ENCODE measurements at places on chromosomes 5 and 9.

GRCh38 chr5:150167908-150168307 lies 1.3 kb downstream of the CDX1 start:
- no peak for DNase-seq

GRCh38 chr9:113590991-113591898 lies 127.7 kb downstream of the RGS3 start:
- peak; percentile 83 for DNase-seq

GRCh38 chr5:31617867-31618266 lies 21.1 kb upstream of the PDZD2 start:
- no peak for DNase-seq

DNA sequence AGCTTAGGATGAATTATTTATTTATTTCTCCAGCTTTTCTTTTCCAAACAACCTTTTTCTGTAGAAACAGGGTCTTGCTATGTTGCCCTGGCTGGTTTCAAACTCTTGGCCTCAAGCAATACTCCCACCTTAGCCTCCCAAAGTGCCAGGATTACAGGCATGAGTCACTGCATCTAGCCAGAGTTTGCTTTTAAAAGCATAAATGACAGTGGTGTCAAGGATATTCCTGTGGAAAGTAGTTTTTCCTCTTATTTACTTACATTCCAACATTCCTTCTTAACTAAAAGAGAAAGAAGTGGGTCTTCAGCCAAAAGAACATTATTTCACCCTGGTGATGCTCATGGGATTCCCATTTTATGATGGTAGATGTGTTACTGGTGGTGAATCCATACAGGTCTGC lies 62.4 kb downstream of the GRIA1 start:
- no peak for DNase-seq

DNA sequence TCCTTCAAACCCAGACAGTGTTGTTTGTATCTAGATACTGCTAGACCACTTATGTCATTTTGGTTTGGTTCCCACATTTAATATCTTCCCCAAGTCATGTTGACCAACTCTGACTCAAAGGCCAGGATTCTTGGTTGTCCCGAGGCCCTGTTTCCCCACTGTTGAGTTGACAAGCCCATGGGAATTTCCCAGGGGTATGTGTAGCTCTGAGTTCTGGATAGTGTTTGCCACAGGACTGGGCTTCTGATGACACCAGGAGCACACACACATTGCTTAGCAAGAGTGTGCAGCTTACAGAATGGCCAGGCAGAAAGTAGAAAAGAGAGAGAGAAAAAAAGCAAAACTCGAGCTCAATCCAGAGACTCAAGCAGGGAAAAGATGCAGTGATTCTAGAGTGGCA lies 214.4 kb downstream of the NXNL2 start:
- DNase-seq: no peak

DNA sequence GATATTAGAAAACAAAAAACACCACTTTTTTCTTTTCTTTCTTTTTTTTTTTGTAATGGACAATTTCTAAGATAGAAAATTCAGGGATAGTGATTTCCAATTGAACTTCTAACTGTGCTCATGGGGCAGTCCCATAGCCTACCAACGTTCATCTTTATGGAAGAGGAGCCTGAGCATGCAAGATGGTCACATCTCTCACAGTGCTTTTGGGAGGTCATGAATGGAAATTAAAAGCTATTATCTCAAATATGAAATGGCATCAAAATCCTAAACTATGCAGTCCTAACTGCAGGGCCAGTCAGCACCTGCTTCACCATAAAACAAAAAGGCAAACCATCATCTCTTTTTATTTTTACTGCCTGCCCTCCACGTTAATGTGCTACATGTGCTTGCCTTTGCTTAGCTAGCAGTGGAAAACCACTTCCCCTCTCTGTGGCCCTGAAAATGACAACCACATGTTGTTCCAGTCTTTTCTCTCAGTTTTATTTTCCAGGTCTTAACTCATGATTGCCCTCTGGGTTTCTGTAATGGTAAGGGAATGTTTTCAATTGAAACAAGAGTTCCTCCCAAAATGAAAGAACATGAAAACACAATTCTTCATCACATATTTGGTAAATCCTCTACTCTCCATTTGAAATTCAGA lies 16.7 kb downstream of the IFNB1 start:
- no peak for DNase-seq

DNA sequence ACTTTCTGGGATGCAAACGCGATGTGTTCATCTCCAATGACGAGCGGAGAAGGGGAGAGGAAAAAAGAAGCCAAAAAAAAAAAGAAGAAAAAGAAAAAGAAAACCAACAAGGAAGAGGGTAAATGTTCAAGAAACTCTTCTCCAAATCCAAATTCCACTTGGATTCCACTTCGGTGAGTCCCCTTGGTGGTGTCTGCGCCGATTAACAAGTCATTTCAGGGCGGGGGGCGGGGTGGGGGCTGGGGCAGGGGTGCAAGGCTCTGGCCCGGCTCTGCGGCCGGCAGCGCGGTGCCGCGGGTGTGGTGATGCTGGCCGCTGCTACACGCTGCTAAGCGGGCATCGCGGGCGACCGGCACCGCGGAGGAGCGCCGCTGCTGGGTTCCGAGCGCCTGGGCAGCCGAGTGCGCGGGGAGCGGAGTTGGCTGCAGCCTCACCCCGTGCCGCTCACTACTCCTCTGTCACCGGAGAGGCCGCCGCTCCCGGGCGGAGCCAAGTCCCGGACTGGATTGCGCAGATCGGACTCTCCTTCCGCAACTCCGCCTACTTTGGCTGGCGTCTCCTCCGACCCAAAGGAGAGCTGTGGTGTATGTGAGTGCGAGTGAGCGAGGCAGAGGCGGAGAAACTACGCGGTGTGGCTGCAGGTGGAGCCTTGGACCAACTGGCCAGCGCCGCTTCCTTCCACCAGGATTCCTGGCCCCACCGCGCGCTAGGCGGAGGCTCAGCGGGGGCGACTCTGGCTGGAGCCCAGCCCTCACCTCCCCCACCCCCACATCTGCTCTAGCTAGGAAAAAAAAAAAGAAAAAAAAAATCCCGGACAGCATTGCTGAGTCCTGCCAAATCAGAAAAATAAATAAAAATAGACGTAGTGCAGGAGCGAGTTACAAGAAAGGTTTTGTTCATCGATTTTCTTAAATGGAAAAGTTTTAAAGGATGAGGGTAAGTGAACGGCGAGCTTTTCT lies at the start of gene SEMA6A:
Gene SEMA6A, minus strand, starts transcription at position 457 of the 959 bp plus-strand sequence. CDS start 69,879 bp downstream, outside the sequence.
- DNase-seq: peak; percentile 70

- DNase-seq: no peak
Observed at GRCh38 chr9:98101416-98101815, 17.6 kb downstream of the TRIM14 start.

DNA sequence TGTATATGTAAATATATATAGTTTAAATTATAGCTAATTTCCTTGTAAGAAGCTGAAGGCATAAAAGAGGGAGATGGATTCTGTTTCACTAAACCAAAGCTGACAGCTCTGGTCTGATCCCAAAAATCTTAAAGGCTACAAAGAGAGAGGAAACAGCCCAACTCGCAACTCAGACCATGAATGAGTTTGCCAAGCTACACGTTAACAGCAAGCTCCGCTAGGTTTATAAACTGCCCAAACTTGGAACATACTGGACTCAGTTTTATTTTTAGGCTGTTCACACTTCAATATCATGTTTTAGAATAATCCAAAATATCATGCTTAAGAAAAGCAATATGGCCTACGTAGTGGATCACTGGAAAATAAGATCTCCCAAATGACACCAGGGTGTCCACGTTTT lies 318.3 kb upstream of the RPS23 start:
- no peak for DNase-seq

DNA sequence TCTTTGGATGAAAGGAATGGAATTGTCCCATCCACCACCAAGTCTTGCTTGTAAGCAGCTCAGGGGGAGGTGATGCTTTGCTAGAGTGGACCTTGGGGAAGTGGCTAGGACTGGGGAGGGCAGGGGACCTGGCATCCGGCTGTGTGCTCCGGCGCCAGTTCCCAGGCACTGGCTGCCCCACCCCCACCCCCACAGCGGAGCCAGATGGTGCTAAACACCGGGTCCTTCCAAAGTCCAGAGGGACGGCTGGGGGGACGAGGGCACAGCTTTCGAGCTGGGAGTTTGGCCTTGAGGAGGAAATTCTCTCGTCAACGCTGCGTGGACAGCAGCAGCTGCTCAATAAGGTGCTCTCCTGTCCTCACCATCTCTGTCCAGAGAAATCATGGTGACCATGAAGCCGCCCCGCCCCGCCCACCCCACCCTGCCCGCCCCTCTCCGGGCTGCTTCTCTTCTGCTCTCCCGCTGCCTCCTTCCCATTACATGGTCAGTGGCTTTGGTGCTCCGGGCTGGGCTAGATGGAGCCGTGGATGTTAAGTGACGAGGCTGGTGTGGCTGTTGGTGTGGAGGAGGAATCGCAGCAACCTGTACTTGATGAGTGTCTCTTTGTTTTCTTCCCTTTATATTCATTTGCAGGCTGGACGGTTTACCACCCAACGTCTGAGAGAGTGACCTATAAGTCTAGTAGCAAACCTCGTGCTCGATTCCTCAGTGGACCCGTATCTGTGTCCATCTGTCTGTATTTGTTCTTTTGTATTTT lies 115.7 kb downstream of the WNK2 start:
- no peak for DNase-seq

DNA sequence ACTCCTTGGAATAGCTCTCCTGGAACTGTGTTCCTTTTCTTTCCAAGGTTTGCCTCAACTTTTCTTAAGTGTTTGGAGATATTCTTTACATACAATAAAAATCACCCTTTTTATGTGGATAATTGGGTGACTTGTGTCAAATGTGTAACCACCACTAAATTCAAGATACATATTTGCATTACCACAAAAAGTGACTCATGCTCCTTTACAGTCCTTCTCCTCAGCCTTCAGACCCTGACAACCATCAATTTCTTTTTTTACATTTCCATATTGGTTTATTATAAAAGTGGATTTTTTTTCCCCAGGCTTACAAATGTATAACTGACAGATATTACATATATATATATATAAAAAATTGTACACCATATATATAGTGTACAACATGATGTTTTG lies 372.0 kb upstream of the KCNN2 start:
- no peak for DNase-seq

- no peak for DNase-seq
Observed at GRCh38 chr9:132783006-132783405, 95.1 kb downstream of the AK8 start.

DNA sequence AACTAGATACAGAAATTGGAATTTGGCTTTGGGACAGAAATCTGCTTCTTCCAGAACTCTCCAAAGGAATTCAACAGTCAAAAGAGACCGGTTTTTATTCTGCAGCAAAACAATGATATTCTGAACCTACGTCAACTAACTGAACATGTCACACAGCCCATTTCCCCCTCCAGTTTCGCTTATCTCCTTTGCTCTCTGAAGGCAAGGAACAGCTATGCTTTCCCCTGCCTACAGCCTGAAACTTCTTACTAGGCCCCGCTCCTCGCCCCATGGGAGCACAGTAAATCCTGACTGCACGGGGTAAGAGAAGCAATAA lies 488 bp downstream of the SKIC3 start:
- peak; percentile 6 for DNase-seq

DNA sequence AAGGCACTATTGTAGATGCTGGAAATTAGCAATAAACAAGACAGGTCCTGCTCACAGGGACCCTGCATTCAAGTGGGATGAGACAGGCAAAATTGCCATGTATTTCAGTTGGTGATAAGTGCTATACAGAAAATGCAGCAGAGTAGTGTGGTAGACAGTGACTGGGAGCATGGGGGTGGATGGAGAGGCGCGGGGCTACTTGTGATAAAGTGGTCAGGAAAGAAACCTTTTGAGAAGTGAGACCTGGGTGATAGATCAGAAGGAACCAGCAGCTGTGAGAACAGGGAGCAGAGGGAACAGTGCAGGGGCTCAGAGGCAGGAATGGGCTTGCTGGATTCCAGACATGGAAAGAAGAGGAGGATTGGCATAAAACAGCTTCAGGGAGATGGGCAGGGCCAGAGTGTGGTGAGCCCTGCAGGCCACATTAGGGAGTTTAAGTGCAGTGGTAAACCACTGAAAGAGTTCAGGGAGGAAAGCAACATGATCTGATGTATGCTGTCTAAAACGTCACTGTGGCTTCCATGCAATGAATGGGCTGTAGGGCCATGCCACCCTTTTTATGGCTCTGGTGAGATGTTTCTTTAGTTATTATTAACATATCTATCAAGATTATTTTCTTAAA lies 7.3 kb downstream of the CRHBP start:
- DNase-seq: no peak

DNA sequence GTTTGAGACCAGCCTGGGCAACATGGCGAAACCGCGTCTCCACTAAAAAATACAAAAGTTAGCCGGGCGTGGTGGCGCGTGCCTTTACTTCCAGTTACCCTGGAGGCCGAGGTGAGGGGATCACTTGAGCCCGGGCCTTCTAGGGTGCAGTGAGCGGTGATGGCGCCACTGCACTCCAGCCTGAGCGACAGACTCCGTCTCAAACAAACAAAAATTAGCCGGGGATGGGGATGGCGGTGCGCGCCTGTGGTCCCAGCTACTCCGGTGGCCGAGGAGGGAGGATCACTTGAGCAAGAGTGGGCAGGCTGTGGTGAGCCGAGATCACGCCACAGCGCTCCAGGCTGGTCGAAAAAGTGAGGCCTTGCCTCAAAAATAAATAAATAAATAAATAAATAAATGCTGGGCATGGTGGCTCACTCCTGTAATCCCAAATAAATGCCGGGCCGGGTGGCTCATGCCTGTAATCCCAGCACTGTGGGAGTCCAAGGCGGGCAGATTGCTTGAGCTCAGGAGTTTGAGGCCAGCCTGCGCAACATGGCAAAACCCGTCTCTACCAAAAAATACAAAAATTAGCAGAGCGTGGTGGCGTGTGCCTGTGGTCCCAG lies 16.0 kb upstream of the NSD1 start:
- no peak for DNase-seq

- DNase-seq: no peak
Observed at GRCh38 chr5:154473581-154474283, 4.3 kb downstream of the HAND1 start.

DNA sequence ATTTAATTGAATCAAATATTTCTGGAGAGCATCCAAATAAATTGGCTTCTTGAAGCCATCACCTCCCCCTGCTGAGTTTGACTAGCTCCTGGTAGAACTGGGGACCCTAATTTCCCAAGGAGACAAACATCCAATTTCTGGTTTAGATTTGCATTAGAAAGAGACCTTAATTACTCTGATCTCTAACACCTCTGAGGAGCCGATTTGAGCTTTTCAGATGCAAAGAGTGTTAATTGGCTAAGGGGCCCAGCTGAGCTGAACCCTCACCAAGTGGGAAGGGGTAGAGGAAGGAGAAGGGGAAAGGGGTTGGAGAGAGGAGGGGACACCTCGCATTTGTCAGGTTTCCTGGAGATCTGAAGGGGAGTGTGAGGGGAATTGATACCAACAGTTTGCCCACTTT lies 145.4 kb upstream of the SHB start:
- DNase-seq: no peak

DNA sequence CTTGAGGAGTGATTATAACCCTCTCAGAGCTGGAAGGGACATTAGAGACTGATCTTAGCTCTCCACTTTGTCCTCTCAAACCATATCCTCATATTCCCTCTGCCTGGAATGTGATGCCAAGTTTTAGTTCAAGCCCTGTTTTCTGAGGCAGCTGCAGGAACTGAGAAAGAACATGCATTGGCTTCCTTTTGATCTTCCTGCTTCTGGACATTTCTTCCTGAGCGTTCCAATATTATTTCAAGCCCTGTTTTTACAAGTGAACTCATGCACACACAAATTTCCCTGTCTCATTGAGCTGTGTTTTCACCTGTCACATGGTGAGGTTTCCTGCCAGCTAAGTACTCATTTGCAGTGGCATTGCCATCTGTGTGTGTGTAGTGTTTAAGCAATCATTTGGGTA lies 17.0 kb downstream of the FOCAD start:
- no peak for DNase-seq

- DNase-seq: peak; percentile 97
Observed at GRCh38 chr9:36867672-36868471, 166.2 kb downstream of the PAX5 start.

Data from HuH-7.5 (cell line).